ENCODE measurements at places on chromosomes 2 and 18. TPM values are rescaled to one million over a fixed set of nuclear protein-coding genes. Genes with fewer than 3 reads are reported as not detected.

Gene ABCG8
- total RNA-seq: not detected

- DNase-seq: no peak
Observed at GRCh38 chr2:237782181-237782580, 16.4 kb upstream of the RBM44 start.

Gene IL37
- total RNA-seq: 0.36 TPM

Gene NIF3L1
- total RNA-seq: 91.8 TPM

Gene ORC2
- 17.1 TPM for total RNA-seq

Gene GKN1
- total RNA-seq: not detected

DNA sequence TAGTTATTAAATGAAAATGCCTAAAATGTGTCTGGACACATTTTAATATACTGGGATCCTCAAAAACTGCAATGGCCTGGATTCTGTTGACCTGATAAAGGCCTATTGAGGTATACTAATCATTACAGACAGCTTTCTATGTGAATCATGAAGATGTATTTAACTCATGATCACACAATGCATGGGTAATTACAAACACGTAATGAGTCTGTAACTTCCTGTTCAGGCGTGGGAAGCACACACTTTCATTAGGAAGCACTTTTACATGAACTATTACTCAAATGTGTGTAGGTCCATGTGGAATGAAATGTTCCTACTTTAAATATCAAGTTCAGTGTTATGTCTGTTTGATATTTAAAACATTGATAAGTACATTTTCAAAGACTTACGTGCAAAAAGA, 108.7 kb downstream of the NCKAP5 start:
- no peak for DNase-seq

DNA sequence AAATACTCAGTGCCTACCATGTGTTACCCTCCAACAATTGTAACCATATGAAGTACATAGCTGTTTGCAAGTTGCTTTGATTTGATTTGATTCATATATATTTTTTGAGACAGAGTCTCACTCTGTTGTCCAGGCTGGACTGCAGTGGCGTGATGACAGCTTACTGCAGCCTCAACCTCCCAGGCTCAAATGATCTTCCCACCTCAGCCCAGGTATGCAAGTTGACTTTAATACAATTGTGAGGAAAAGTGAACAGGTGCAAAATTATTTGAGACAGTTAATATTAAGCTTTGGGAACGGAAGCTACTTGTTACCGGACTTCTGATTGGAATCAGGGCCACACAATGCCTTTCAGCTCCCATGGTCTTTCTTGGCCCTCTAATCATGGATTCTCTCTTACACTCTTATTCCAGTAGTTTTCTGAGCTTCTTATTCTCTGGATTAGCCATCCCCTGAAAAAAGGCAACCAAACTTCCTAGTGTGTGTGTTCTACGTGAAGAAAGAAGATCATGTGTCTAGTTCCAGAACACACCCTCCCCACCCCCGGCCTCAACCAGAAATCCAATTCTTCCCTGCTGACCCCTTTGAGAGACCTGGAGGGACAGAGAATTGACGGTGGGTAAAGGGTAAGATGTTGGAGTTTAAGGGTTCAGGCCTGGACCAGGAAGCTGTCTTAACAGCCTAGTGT, 1.1 kb upstream of the RPL37A start:
- DNase-seq: no peak

Gene CNDP1
- not detected for total RNA-seq

DNA sequence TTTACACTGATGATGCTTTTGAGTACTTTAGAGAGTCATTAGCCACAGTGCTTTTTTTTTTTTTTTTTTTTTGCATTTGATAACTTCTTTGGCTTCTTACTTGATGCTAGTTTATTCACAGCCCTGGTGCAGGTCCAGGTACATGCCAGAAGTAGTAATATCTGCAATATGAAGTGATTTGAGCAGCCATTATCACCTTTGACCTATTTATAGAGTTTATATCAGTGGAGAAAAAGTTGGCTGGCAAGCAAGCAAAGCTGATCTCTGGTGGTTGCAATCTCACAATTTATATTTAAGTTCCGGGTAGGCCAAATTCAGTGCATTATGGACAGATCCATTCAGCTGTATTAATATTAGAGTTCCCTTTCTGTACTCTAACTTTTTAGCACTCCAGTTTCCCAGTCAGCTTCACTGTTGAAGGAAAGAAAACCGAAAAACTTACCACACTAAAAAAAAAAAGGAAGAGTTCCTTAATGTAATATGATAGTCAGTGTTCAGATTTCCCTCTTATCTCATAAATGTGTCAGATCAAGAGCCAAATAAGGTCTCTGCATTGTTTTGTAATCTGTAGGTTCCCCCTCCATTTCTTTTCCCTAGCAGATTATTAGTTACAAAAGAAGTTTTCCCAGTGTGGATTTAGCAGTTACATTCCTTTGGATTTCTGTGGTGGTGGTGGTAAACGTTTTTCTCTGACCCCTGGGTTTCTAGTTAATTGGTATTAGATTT, 78.6 kb downstream of the HAUS1 start:
- DNase-seq: no peak

Gene PLEKHH2
- total RNA-seq: 0.59 TPM

DNA sequence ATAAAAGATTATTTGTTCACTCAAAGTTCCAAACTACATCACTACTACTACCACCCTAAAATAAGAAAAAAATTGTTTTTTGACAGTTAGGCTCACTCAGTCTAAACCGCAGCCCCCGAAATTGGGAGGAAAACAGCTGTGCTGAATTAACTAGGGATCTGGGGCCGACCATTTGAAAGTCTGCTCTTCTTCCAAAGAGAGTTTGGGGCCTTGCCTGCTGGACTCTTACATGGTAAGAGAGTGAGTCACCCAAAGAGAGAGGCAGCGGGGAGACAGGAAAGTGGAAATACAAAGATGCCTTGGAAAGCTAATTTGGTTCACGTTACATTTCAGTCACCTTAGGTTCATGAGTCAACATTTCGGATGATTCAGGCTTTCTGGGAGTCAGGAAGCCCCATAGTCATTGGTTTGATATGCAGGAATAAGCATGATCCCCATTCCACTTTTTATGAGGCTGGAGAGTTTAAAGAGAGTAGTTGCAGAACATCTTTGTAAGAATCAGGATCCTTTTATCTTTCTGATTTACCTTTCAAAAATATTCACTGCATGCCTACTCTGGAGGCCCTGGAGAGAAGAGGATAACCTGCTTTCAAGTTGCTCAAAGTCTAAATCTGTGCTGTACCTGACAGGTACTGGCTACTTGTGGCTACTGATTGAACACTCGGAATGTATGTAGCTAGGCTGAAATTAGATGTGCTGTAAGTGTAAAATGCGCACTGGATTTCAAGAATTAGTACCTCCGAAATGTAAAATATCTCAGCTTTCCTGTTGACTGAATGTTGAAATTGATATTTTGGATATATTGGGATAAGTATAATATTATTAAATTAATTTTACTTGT, 995 bp upstream of the RTN4 start:
- DNase-seq: peak; percentile 100

Gene HSPE1
- 553 TPM for total RNA-seq

Gene LRP2
- not detected for total RNA-seq

DNA sequence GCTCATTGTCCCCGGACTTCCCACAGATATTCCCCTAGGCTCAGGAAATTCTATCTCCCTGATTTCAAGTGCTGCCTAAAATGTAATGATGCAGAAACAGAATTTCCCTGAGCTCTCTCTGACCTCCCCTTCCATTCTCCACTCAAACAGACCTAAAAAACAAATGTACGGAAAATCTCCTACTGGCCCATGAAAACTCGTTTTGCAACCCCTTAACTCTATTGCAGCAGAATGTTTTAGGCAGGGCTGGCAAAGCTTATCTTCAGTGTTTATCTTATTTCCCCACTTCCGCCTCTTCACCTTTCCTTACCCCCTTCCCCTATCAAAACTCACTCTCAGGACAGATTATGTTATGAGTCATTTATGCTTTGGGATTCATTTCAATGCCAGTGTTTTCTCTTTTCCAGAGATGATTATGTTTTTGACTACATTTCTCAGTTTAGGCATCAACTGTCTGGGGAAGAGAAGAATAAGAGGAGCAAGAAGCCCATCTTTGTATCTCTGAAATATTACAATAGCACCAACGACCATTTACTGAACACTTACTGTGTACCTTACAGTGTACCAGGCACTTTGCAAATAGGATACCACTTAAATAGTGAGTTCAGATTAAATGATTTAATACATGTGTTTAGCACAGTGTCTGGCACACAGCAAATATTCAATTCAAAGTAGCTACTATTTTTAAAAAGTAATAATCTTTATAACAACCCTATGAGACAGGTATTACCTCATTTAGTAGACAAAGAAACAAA, 53.9 kb upstream of the STPG4 start:
- DNase-seq: peak; percentile 73

Gene PJVK
- total RNA-seq: not detected

Gene GALNT5
- total RNA-seq: 10.6 TPM

- DNase-seq: no peak
Observed at GRCh38 chr2:67135208-67135607, 261.9 kb upstream of the ETAA1 start.

- DNase-seq: no peak
Observed at GRCh38 chr2:467101-467500, 179.2 kb upstream of the ALKAL2 start.

- no peak for DNase-seq
Observed at GRCh38 chr2:28997237-28997846, 16.2 kb downstream of the TOGARAM2 start.

DNA sequence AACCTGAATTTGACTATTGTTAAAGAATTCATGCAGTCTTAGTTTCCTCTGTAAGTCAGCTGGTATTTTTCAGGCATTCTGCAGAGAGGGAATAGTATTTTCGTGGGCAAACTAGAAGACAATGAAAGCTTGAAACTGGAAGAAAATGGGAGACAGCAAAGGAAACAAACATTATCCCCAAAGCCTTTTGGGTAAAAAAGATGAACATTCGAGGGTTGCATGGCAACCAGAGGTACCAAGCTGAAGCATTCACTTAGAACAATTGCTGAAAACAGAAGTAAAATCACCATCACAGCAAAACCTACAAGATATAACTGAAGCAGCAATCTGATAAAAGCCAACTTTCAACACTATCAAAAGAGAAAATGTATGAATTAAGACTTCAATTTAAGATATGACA, 233.7 kb downstream of the SCG2 start:
- no peak for DNase-seq

Gene NLRC4
- total RNA-seq: not detected

- DNase-seq: peak; percentile 76
Observed at GRCh38 chr2:12330916-12331315, 385.8 kb upstream of the TRIB2 start.
